ENCODE measurements at places on chromosomes 3 and 15.

GRCh38 chr15:101044625-101045235, 125.6 kb downstream of the LRRK1 start:
- no peak for DNase-seq

DNA sequence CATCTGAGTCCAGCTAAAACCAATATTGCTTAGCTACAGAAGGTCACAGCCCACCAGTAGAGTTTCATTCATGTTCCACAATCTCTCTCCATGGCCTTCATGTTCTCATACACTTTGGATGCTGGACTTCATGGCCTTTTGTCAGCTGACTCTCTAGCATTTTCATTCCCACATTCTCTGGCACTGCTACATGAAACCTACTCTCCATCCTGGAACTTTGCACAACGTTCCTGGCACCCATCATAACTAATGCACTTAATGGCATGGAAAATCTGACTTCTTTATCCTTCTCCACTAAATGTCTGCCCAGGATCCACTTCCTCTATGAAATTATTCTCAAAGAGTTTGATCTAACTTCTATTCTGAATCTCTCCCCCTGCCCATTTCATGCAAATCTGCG, 56.9 kb downstream of the SLC9A9 start:
- no peak for DNase-seq

GRCh38 chr15:31456354-31457060, 129.9 kb downstream of the KLF13 start:
- DNase-seq = no peak

DNA sequence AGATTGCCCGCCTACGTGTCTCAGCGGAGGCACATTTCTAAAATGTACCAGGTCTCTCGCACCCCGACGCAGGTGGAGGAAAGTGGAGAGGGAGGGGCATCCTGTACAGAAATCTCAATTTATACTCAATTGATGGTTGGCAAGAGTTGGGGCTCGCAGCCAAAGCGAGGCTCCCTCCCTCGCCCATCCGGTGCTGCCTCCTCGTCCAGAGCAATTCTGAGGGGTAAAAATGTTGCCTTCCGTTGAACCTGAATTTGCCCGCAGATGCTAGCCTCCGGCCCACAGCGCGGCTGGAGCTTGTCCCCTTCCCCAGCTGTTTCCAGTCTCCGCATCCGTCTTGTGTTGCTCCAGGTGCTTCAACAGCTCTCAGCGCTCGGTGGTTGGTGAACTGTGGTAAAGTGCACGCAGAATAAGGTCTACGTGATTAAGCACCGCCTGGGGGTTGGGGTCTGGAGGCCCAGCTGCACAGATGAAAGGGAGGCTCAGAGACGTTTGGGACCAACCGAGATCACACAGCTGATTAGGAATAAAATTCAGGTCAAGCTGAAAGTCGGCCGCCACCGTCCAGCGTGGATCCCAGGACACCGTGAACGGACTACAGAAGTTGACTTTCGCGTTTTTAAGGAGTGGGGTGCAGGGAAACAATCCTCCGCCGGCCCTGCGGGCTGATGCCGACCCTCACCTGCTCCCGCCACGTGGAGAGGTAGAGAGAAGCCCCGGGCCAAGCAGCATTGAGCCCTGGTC, 846 bp upstream of the POLG start:
- peak; percentile 70 for DNase-seq

- DNase-seq = no peak
These were observed 3.5 kb upstream of the CCDC80 start for GRCh38 chr3:112644453-112644852.
